ENCODE measurements at places on chromosomes 7 and 10. TPM values are rescaled to one million over a fixed set of nuclear protein-coding genes. Genes with fewer than 3 reads are reported as not detected.

GRCh38 chr7:38206071-38206470 lies 28.0 kb downstream of the STARD3NL start:
- DNase-seq, result no peak

The OR2A5 gene
- not detected for total RNA-seq

The WBP1L gene
- 31.8 TPM for total RNA-seq

The NKX6-2 gene
- not detected for total RNA-seq

The TUBB8 gene
- total RNA-seq, result not detected

The IGF2BP3 gene
- total RNA-seq, result 23.1 TPM
